ENCODE measurements at places on chromosomes 5 and 9.

DNA sequence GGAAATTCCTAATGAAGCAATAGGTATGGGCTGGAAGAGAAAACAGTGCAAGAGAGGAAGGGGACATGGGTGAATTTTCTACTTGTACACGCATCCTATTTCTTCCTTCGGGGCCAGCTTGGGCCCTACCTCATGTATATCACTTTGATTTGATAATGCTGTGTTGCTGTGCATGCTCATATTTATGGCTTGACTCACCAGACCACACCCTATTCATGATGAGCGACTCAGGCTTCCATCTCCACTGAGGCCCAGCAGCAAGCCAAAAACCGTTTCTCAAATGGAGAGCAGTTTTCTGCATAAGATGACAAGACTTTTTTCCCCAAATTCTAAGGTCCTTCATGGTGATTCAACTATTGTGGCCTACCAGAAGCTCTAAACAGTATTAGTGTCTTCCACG lies 2039.1 kb upstream of the CDH9 start:
- no peak for DNase-seq

DNA sequence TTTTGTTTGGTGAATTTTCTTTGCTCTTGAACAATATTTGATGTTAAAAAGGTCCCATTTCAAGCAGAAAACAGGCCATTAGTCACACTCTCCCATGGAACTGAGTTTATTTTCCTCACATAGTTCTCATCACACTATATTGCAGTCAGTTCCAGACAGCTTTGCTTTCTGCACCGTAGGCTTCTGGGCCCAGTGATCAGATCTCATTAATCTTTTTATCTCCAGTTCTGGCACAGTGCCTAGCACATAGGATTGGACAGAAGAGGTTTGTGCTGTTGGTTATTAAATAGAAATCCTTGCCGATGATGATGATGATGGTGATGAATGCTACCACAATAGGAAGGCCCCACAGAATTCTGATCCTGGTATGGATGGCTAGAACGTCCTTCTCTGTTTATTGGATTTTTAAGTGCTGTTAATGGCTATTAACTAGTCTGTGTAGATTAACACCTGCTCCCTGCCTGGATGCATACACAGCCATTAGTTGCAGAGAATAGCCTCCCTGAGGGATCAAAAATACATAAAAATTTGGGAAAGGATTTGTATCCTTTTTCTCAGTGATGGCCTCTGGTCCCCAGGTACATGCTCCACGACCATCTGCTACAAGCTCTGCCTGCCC lies 52.0 kb upstream of the NTRK2 start:
- no peak for DNase-seq

GRCh38 chr5:31153521-31153920 lies 40.0 kb upstream of the CDH6 start:
- no peak for DNase-seq

DNA sequence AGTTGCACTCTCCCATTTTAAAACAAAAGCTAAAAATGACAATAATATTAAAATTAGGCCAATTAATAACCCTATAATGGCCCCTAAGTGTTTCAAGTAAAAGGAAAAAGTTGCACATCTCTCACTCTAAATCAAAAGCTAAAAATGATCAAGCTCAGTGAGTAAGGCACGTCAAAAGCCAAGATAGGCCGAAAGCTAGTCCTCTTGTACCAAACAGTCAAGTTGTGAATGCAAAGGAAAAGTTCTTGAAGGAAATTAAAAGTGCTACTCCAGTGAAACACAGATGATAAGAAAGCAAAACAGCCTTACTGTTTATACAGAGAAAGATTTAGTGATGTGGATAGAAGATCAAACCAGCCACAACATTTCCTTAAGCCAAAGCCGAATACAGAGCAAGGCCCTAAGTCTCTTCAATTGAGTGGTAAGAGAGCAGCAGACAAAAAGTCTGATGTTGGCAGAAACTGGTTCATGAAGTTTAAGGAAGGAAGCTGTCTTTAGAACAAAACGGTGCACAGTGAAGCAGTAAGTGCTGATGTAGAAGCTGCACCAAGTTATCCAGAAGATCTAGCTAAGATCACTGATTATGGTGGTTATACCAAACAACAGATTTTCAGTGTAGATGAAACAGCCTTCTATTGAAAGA lies 144.1 kb upstream of the ACOT12 start:
- DNase-seq, result no peak

DNA sequence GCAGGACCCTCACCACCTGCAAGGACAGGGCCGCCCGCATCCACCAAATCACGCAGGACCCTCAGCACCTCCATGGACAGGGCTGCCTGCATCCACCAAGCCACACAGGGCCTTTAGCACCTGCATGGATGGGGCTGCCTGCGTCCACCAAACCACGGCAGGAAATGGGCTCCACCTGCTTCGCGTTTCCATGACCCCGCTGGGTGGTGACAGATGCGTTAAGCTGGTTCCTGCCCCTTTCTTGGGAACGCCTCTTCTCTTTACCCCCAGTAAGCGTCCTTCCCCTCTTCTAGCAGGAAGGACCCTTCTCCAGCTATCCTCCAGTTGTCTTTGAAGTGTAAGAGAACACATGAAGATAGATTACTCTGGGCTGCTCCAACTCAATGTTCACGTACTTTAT lies 13.5 kb downstream of the FBP1 start:
- no peak for DNase-seq

GRCh38 chr9:107673861-107674720 lies 184.5 kb upstream of the KLF4 start:
- DNase-seq, result no peak

DNA sequence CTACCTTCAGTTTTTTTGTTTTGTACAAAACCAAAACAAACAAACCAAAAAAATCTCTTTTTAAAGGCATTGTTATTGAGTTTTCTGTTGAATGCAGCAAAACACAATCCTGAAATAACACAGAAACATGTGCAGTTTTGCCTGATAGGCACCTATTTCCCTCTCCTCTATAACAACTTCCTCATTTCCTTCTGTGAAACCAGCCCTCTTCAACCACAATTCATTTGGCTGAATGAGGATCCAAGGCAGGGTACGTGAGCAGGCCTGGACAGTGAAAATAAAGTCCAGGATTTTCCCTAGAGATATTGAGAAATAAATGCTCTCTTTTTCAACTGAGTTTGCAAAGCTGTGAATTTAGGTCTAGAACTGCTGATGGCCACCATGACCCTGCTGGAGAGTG lies 134.8 kb upstream of the LARP1 start:
- no peak for DNase-seq

DNA sequence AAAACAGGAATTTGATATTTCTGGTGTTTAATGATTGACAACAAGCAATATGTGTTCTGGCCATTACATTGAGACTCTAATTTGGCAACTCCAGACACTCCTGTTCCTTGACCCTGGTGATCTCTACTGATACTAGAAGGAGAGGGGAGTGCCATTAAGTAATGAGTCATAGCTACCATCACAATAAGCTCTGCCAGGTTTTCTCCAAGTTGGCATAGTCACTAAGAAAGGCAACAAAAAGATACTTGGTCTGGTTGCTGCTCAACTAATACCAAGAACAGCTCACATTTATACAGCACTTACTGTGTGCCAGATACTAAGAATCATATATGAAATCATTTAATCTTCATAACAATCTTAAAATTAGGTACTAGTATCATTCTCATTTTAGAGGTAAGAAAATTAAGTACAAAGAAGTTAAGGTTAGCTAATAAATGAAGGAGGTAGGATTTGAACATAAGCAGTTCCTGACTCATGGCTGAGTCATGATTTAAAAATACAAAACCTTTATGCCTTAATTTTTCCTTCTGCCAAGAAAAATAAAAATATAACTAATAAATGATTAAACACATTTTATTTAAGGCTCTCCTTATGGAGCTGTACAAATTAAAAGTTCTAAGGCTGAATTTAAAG lies 19.9 kb upstream of the PRXL2C start:
- DNase-seq, result no peak

DNA sequence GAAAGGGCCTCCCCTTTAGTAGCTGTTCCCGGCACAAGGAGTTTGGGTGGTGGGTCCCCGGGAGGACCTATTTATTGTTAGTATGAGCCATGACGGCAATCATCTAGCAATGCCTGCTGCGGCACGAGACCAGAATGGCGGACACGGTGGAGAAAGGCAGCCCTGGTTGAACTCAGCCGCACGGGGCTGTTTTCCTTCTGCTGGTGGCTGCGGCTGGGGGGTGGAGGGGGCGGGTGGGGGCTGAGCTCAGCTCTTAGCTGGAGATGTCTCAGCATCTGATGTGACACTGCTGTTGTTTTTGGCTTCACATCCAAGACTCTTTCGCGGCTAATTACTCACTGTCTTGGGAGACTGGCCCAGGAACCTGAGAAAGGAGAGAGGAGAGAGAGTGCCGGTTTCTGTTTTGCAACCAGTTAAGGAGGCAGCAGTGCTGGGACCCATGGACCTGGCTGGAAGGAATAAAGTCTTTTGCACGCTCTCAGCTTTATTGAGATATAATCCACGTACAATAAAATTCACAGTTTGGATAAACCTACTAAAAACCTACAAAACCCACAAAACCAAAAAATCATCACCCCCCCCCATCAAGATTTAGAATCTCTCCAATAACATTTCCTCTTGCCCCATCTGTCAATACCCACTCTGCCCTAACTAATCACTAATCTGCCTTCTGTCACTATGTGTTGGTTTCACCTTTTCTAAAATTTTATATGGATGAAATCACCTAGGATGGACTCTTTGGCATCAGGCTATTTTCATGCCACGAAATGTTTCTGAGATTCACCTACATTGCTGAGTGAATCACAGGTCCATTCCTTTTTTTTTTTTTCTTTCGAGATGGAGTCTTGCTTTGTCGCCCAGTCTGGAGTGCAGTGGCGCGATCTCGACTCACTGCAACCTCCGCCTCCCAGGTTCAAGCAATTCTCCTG lies 81.8 kb upstream of the NEURL1B start:
- no peak for DNase-seq

- DNase-seq, result no peak
Observed at GRCh38 chr9:27059412-27059811, 49.6 kb upstream of the TEK start.

DNA sequence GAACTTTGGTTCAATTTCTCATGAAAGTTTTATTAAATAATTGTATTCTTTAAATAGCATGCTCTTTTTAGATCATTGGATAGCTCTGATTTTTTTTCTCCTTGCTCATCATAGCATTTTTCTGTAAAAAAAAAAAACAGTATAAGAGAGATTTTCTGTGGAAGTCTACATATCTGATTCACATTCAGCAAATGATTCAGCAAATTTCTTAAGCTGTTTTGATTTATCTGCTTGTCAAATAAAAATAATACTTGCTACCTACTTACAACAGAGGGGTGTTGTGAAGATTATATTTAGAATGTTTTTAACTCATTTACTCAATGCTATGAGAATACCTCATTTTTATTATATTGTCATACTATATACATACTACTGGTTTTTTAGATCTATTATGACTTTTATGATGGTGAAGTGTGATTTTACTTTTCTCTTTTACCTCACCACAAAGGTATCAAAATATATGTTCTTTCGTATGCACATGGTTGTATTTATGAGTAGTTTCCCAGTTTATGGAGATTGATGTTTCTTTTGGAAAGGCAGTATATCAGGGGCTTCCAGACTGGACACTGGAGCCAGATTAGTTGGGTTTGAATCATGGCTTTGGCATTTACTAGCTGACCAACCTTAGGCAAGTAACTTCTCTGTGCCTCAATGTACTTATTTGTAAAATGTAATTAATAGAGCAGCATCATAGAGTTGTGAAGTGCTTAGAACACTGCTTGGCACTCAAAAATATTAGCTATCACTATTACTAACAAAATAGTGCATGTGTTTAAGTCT lies 25.5 kb downstream of the TNPO1 start:
- no peak for DNase-seq

DNA sequence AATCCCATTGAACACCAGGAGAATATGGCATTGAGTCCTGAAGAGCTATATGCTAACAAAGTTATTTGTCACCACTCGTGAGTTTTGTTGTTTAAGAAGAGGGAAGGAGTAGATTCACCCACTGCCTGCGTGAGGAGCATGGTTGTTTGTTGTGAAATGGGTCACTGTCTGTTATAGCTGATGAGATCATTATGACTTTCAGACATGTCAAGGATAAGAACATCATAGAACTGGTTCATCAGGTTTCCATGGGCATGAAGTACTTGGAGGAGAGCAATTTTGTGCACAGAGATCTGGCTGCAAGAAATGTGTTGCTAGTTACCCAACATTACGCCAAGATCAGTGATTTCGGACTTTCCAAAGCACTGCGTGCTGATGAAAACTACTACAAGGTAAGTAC lies 76.9 kb downstream of the SYK start:
- no peak for DNase-seq

DNA sequence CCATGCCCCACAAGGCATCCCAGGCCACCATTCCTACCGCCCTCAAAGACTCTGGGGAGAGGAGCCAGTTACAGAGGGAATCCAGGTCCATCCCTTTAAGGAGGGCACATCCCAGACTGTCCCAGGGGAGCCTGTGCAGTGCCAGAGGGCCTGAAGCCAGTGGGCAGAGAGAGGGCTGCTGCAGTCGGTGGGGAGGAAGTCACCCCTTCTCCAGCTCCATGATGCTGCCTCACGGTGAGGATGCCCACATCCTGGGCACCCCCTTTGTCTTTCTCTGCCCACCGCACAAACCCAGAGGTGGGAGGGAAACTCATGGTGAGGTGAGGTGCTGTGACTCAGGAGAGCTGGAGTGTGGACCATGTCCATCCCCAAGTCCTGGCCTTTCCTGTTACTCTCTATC lies 26.2 kb upstream of the ANKRD33B start:
- no peak for DNase-seq

GRCh38 chr9:122140368-122141193 lies 19.0 kb downstream of the NDUFA8 start:
- no peak for DNase-seq

DNA sequence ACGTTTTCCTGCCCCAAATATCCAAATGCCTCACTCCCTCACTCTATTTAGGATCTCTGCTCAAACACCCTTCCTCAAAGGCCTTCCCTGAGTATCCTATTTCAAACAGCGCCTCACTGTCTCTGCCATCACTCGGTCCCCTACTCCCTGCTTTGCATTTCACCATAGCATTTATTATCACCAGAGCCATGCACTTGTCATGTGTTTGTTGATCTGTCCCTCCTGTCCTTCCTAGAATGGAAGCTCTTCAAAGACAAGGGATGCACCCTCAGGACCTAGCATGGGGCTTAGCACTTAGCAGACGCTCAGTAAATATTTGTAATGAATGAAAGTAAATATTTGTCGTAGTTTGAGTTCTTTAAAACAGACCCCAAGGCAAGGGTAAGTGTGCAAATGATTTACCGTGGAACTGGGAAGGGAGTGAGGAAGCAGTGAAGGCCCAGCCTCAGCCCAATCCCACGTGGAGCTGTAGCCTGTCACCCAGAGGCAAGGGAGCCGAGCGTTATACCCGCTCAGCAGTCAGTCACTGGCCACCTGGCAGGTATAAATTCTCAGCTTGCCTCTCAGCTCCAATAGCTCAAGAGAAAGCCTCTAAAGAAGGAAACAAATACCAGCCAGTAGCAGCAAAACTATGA lies 97.7 kb upstream of the KIF2A start:
- no peak for DNase-seq
